ENCODE measurements at places on chromosomes 2 and 18.

DNA sequence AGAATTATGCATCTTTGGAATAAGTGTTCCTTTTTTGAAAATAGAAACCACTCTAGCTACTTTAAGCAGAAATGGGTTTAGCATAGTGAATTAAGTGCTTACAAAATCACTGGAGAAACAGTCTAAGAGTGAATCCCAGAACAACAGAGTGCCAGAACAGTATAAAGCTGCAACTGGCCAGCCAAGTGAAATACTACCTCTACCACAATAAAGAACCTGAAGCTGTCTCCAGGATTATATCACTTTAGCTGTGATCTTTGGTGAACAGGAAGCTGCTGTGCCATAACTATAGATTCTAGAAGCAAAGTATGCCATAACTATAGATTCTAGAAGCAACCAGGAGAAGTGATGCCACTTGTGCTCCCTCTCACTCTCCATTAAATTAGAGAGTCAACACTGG lies 7.6 kb downstream of the CAMKMT start:
- DNase-seq, result no peak

DNA sequence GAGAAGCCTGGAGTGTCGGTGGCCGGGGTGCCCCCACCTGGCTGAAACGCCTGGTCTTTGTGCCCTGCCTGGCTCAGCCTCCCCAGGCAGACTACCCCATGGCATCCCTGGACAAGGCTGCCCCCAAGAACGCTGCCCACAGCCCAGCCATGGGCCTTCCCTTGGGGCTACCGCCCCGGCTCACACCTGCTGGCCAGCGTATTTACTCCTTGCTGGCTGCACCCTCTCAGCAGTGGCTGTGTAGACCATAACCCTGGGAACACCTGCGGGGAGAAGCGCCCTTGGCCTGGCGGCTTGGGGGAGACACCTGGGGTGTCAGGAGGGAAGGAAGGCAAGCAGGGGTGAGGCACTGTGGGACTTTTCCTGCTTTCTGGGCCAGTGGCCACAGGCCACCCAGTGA lies 17.3 kb downstream of the CAPN10 start:
- DNase-seq, result no peak

DNA sequence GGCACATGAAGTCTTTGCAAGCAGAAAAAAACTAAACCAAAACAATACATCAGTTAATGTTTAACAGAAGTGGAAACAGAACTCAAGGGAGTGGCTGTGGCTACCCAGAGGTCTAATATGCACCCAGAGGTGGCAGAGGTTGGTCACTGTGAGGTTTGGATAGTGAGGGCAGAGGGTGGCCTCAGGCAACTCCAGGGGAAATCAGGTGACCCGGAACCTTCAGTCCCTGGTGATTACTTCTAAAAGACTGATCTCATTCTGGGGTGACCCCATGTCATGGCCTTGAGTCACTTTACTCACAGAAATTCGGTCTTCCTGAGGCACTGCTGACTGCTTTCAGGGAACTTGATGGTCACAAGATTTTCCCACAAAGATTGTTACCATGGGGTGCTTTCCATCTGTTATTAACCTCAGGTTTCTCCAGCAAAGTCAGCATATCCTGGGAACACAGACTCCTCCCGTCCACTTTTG lies 99.4 kb downstream of the TMEM17 start:
- DNase-seq, result no peak

- no peak for DNase-seq
These were observed 1077.9 kb upstream of the PIK3C3 start for GRCh38 chr18:40877096-40877495.

GRCh38 chr2:235170536-235171521 lies 219.0 kb downstream of the SH3BP4 start:
- peak; percentile 71 for DNase-seq

- DNase-seq, result no peak
These were observed 98.9 kb downstream of the EIPR1 start for GRCh38 chr2:3278521-3279218.

Data from NCI-H1694 treated with DMSO at 0.1 percent for 48 hours (cell line).